ENCODE measurements at places on chromosomes 6 and 20.

DNA sequence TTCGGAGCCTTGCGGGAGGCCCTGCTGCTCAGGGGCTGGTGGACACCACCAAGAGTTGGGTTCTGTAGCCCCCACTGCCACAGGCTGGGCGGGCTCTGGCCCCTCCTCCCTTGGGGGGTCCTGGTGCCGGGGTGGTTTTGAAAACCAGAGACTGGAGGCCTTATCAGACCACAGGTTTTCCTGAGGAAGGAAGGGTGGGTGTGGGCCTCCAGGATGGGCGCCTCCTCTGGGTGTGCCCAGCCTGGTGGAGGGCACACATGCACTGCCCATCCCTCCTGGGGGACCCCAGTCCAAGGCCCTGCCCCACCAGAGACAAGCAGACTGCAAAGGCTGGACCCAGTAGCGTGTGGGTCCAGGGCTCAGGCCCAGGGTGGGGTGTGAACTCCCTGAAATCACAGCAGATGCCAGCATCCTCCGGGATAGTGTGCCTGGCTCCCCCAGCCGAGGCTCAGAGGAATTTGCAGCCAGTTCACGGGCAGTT is 13.5 kb upstream of the ZBTB46 start:
- no peak for DNase-seq

DNA sequence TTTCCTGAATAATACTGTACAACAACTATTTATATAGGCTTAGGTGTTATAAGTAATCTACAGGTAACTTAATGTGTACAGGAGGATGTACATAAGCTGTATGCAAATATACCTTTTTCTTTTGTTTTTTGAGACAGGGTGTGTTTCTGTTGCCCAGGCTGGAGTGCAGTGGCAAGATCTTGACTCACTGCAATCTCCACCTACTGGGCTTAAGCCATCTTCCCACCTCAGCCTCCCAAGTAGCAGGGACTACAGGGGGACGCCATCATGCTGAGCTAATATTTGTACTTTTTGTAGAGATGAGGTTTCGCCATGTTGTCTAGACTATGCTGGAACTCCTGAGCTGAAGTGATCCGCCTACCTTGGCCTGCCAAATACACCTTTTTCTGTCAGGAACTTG is 191.7 kb upstream of the ZNF217 start:
- DNase-seq, result no peak

- DNase-seq, result no peak
Measured at GRCh38 chr20:24102290-24102689, 113.7 kb upstream of the GGTLC1 start.

GRCh38 chr6:148852688-148853087 is 105.9 kb downstream of the UST start:
- DNase-seq, result no peak

- DNase-seq, result no peak
Measured at GRCh38 chr6:2857580-2858337, 16.1 kb upstream of the SERPINB1 start.

GRCh38 chr6:20810727-20811108 is 276.5 kb downstream of the CDKAL1 start:
- DNase-seq, result no peak

DNA sequence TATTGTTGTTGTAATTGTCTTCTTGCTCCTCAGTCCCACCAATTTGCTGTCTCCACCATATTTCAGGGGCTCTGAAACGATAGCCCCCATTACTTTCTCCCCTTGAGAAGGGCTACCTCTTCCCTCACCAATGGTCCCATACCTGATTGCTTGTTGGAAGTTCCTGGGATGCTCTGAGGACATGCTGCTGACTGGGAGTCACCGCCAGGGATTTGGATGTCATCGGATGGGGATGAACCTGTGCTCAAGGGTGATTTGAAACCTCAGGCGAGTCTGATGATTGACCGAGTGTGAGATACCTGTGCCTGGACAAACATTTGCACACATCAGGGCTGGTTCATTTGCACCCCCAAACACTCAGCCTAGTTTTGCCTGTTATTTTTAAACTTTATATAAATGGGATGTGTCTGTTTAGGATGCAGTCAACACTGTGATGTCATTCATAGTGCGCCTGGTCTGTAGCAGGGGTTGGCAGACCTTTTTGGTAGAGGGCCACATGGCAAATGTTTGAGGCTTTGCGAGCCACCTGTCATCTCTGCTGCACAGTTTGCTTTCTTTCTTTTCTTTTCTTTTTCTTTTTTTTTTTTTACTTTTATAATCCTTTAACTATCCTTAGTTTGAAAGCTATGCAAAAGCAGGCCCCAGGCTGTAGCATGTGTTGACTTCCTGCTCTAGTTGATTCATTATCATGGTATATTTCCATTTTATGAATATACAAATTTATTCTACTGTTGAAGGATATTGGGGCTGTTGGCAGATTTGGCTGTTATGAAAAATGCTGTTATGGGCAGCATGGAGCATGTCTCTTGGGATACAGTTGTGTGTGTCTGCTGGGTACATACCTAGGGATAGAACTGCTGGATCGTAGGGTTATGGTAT is 118.5 kb upstream of the PHACTR3 start:
- DNase-seq, result no peak

DNA sequence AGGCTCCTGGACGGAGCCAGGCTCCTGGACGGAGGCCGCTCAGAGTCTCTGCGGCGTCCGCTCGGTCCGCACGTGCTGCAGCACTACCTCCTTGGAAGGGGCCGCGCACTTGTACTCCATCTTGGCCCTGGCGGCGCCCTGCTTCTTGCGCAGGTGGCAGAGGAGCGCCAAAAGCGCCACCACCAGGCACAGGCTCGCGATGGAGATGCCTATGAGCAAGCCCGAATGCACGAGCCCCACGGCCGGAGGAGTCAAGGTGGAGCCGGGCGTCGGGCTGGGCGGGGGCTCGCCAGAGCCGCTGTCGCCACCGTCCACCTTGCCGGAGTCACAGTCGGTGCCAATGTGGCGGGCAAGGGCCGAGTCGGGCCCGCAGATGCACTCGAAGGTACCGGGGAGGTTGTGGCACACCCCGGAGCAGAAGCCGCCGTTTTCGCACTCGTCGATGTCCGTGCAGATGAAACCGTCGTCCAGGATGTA is 1.7 kb downstream of the THBD start:
- DNase-seq, result peak; percentile 70

DNA sequence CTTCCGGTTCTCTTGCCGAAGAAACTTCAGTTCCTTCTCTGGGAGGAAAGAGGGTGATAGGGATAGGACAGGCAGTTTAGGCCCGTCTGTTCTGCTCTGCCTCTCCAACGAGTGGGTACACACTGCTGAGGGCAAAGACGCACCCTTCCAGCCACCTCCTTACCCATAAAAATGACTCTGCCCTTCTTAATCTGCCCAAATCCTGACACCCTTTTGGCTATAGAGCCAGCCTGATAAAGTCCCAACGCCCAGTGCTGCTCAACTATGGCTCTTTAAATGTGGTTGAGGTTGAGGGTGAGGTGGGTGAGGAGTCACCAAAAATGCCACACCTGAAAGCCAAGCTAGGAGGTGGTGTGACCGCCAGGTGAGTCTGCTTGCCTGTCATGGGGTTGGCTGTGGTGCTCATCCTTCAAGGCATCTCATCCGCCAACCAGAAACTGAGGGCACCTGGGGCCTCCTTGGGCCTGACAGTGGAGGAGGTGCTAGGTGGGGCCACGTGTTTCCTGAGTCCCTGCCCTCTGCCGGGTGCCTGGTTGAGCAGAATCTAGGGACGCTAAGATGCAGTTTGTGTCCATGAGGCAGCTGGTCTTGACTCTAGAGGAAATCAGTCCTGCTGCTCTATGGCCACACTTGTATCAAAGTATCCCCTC is 16.3 kb downstream of the CCDC167 start:
- DNase-seq, result no peak

GRCh38 chr6:98958776-98959175 is 11.0 kb upstream of the FBXL4 start:
- no peak for DNase-seq

GRCh38 chr6:79377888-79378348 is 143.4 kb upstream of the HMGN3 start:
- no peak for DNase-seq

DNA sequence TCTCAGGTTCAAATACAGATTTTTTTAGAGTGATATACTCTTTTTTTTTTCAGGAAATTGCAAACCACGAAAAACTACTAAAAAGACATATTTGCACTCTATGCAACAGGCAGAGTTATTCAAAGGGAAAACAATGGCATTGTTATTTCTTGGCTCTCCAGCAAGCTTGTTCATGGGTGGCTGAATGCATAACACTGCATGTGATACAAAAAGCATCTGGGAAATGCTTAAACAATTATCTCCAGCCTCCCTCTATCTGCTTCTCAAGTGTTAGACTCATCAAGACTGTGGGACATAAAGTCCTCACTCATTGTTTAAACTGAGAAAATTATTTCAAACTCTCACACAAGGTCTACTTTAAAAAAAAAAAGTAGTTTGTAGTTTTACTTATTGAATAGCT is 7.3 kb upstream of the COL12A1 start:
- no peak for DNase-seq

DNA sequence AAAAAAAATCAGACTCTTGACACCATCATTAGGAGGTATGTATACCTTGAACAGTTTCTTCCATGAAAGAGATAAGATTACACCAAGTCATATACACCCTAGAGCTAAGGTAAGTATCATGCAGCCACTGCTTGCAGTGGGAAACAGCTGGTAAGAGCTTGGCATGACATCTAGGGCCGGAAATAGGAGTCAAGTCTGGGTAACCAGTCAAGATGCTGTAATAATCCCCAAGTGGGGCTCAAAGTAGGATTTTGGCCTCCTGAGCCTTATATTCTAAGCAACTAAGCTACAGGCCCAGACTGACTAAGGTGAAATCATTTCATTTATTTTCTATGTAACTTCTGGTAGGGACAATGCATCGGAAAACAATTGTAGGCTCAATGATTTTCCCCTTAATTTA is 23.9 kb downstream of the TRERF1 start:
- DNase-seq, result no peak

DNA sequence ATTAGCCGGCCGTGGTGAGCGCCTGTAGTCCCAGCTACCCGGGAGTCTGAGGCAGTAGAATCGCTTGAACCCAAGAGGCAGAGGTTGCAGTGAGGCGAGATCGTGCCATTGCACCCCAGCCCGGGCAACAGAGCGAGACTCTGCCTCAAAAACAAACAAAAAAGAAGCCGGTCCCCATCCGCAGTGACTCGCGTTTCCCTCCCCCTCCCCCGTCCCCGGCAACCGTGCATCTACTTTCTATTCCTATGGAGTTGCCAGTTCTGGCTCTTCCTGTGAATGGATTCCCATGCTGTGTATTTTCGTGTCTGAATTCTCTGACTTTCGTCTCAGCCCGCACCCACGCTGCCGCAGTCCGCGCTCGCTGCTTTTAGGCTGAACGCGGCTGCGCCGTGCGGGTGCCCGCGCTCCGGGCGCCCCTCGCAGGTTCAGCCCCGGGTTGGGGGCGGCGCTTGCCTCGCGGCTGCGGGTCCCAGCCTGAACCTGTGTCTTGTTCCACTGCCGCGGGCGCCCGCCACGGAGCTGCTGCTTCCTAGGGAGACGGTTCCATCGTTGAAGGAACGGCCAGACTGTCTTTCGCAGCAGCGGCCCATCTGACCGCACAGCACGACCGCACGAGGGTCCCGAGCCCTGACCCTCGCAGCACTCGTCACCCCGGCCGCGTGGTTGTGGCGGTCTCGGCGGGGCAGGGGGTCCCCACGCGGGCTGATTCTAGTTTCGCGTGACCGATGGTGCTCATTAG is 1.1 kb upstream of the MRGBP start:
- DNase-seq, result peak; percentile 42

- no peak for DNase-seq
Measured at GRCh38 chr6:56227071-56227879, 20.1 kb downstream of the COL21A1 start.

DNA sequence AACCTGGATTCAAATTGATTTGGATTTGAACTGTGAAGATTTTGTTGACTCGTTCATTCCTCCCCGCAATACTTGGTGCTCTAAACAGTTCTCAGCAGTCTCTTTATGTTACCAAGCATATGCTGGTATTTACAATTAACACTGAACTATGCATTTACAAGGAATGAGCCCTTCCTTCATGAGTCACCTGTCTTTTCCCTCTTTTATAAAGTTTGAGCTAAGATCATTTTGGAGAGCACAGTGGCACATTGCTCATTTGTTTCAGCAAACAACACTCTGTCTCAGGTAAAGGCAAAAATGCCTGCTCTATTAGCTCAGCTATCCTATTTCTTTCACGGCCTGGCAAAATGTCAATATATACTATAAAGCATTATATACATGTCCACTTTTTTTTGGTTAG is 285.4 kb downstream of the PHACTR1 start:
- no peak for DNase-seq

DNA sequence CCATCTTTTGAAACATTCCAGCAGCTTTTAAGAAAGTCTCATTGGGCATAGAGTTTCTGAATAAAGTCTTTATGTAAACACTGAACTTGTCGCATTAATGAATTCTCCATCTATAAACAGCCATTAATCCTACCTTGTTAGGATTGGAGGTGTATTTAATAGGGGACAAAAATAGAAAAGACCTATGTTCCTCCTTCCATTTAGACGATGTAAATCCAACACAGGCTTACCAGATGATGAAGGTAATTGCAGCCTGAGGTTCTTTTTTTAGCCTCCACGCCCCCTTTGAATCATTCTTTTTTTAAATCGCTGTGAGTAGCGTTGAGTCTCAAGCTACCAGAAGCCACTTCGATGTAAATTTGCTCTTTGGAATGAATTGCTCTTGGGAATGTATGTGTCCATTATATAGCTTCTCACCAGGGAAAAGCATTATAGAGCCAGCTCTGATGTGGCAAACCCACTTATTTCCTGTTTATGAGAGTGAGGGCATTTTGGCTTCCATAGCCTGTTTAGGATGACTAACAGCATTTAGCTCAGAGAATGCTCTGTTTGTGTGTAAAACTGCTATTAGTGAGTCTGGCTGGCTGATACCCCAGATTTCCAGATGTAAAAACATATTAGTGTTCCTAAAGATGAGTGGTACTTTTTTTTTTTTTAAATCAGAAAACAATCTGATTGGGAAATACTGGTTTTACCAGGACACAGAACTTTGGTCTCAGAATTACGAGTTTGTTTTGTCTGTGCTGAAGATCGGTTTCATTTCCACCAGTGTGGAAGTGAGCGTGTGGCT is 74.9 kb upstream of the CLDN20 start:
- DNase-seq, result no peak

DNA sequence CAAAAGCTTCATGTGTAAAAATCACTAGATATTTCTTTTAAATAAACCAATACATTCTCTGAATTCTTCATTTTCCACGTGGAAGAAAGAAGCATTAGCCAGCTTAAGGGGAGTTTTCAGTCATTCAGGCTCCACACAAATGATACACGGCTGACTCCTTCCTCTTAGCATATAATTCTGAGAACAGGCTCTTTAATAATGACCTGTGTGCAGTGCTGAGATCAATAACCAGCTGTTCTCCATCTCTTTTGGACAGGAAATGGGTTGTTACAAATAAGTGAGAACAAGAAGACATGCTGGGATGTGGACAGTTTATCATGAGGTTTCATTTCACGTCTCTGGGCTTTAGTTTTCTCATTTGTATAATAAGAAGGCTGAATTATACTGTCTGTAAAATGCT is 146.9 kb upstream of the C6orf118 start:
- DNase-seq, result no peak
